ENCODE measurements at places on chromosomes 6 and 20.

DNA sequence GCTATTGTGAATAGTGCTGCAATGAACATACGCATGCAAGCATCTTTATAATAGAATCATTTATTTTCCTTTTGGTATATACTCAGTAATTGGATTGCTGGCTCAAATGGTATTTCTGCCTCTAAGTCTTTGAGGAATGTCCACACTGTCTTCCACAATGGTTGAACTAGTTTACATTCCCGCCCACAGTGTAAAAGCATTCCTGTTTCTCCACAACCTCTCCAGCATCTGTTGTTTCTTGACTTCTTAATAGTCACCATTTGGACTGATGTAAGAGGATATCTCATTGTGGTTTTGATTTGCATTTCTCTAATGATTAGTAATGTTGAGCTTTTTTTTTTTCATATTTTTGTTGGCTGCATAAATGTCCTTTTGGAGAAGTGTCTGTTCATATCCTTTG, 208.7 kb downstream of the PHF3 start:
- DNase-seq, result no peak

DNA sequence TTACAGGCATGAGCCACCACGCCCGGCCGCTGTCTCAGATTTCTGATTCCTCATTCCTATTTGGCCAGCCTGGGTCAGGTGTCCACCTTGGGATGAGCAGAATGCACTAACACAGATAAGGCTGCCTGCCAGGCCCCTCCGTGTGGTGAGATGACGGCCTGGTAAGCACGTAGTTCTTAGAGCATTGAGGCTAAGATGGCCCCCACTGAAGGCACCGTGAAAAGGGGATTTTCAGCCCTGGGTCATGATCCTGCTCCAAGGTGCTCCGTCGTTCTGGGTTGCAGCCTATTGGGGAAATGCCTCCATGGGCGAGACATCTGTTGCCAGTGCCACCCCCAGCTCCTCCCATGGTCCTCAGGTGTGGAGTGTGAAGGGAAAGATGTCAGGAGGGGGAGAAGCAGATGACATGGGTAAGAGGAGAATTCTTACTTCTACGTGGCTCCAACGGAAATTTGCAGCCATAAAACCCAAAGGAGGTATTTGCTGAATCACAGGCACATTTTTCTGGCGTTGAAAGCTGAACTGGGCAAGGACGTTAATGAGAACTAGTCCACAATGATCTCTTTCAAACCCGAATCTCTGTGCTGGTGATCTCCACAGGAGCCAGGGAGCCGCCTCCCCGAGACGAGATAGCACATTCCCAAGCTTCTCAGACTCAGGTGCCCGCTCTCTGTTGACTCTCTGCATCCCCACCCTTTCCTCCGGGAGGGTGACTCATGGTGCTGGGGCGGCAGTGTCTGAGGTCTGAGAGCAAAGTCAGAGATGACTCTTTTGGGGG, 34.0 kb upstream of the BMP6 start:
- no peak for DNase-seq

DNA sequence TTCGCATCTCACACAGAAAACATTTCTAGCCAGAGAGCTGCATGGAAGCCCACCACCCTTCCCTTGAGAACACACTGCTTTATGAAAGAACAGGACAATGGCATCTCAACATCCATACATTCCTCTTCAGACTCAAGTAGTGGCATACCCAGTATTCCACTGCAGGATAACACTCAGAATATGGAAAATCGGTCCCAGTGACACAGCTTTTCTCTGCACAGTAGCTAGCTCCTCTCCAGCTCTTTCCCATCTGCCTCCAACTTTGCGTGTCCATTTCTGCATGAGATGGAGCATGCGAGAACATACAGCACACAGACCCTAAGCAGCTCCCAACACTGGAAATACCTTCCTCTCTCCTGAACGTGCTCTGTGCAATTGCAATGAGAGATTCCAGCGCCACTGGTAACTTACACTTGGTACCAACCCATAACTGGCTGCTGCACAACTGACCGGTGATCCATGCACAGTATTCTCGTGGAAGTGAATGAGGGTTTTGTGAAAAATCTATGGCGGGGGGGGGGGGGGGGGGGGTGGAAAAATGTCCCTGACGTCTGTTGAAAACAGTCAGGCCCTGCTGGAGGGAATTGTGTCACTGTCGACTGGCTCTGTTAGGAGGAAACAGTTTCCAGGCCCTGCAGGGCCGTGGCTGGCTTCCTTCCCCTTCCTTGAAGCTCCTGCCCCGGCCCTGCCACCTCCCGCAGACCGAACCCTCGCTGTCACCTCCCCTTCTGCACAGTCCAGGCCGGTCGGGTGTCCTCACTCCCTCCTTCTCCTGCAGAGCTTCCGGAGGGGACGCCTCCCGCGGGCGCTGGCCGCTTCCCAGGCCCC, 265.9 kb upstream of the QKI start:
- DNase-seq, result no peak

- DNase-seq, result no peak
Measured at GRCh38 chr6:4910037-4910760, 93.6 kb downstream of the RPP40 start.

DNA sequence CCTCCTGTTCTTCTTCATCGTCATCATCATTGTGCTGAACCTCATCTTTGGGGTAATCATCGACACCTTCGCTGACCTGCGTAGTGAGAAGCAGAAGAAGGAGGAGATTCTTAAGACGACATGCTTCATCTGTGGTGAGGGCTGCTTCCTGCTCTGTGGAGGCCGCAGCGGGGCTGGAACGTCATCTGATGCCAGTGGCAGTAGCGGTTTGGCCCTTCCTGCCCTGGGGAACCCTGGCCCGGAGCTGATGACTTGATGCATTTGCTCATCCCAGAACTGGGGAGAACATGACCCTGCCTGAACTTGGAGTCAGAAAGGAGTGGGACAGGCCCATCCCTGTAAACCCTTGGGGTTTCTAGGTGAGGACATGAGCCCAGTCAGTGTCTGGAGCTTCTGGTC, 18.7 kb downstream of the UQCC2 start:
- no peak for DNase-seq

DNA sequence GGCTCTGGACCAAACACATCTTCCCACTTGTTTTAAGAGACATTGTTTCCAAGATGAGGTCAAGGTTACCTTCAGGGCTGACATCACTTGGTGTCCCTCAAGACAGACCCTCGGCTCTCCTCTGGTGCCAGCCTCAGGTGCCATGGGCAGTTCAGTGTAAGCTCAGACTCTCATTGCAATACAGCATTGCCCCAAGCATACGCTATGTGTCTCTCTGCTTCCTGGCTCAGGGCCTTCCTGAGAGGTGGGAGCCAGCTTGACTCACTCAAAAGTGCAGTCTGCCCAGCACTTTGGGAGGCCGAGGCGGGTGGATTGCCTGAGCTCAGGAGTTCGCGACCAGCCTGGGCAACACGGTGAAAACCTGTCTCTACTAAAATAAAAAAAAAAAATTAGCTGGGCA, 51.7 kb downstream of the SLC24A3 start:
- no peak for DNase-seq

- no peak for DNase-seq
Measured at GRCh38 chr20:50510706-50511542, 741 bp downstream of the PTPN1 start.

- no peak for DNase-seq
Measured at GRCh38 chr20:47360297-47361056, 4.0 kb upstream of the ZMYND8 start.

DNA sequence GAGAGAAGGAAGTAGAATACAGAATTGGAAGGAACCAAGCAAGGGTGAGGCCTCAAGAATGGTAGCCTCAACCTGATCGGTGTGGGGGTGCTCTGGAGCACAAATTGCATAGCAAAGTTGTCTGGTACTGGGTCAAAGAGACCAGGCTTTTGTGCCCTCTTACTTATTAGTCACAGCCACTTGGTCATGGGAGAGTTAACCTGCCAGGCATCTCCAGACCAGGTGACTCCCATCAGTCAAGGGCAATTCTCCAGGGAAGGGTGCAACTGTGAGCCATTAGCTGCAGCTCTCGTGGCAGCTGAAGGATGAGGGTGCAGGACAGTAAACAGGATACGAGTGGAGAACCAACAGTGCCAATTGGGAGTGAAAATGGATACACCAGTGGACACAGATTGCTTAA, 47.7 kb upstream of the PLCB4 start:
- no peak for DNase-seq

DNA sequence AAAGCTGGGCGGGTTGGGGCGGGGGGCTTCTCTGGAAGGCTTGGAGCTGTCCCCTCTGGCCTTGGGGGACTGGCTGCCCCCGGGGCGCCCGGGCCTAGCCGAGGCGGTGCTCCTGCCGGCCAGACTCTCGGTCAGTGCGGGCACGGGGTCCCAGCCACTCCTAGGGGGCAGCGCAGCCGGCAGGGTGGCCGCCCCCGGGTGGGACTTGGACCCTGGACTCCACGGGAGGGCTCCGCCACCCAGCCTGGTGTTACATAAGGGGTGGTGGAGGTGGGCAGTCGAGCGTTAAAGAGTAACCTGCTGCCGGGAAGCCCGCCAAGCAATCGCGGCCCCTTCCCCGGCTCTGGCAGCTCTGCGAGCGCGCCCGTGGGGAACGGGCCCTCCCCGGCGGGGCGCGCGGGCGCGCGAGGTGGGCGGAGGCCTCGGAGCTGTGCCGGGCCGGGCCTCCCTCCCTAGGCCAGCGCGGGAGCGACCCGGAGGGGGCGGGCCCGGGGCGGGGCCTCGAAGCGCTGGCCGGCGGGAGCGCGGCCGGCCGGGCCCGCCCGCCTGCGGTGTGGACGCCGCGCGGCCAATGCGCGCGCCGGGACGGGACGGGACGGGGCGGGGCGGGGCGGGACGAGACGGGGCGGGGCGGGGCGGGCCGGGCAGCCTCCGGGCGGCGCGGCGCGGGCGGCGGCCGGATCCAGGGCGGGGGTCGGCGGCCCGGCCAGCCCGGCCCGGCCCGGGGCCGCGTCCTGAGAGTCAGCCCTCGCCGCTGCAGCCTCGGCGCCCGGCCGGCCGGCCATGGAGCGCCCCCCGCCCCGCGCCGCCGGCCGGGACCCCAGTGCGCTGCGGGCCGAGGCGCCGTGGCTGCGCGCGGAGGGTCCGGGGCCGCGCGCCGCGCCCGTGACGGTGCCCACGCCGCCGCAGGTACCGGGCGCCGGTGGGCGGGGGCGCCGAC, at the start of gene SLC2A4RG:
Gene SLC2A4RG, plus strand, starts transcription at position 647 of the 940 bp plus-strand sequence. Its CDS starts 137 bp downstream, at position 784.
- DNase-seq, result no peak

- no peak for DNase-seq
Measured at GRCh38 chr6:37311741-37312473, 41.9 kb upstream of the RNF8 start.

- DNase-seq, result no peak
Measured at GRCh38 chr6:44737829-44738528, 350.5 kb downstream of the CDC5L start.

- DNase-seq, result no peak
Measured at GRCh38 chr6:148803979-148804378, 57.1 kb downstream of the UST start.

DNA sequence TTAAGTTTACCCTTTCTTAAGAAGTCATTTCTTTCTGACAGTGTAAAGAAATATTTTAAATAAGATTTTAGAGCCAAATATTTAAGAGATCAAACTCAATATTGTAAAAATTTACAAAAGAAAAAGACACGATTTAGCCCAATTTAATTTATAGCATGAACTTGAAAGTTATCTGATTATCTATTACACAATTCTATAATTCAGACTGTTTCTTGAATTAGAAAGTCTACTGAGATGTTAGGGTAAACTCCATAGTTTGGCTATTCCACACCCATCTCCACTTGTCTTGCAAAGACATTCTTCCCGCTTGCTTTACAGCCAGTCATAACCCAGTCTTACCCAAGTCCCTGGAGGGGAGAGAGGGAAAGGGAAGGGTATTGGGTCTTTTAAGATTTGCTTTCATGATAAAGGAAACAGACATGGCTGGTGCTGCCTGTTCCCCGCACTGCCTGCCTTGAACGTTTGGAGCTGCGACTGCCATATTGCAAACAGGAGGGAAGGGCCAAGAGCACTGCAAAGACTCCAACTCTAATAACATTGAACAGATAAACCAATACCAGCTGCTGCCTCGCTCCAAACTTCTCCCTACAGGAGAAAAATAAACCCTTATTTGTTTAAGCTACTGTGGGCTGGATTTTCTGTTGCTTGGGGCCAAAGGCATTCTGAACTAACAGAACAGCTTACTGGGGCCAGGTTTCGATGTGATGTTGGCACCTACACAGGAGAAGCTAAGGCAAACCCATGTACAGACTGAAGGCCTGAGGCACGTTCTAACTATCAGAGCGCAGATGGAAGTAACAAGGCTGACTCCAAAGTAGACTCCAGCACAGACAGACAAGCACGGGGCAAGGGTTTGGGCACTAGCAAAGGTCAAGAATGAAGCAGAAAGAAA, 552.3 kb upstream of the JARID2 start:
- no peak for DNase-seq

DNA sequence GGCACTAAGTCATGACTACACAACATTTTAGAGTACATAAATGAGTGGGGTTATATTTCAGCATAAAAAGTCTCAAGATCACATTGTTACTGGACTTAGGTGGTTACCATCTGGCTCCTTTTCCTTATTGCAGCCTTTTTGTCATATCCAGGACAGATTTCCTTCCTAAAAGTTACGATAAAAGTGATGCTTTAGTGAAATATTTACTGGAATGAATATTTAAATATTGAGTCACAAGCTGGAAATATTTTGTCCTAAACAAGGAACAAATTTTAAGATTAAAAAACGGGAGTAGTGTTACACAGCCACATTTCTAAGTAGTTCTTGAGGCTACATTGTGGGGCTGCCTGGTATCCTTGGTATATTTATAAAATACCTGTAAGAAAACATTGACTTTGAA, 52.2 kb downstream of the CDC40 start:
- no peak for DNase-seq

- DNase-seq, result no peak
Measured at GRCh38 chr6:166400181-166400580, 17.4 kb upstream of the MPC1 start.

GRCh38 chr6:116247285-116247684, 6.6 kb downstream of the TSPYL4 start:
- DNase-seq, result no peak

- no peak for DNase-seq
Measured at GRCh38 chr6:115947966-115948541, 112.6 kb downstream of the FRK start.

DNA sequence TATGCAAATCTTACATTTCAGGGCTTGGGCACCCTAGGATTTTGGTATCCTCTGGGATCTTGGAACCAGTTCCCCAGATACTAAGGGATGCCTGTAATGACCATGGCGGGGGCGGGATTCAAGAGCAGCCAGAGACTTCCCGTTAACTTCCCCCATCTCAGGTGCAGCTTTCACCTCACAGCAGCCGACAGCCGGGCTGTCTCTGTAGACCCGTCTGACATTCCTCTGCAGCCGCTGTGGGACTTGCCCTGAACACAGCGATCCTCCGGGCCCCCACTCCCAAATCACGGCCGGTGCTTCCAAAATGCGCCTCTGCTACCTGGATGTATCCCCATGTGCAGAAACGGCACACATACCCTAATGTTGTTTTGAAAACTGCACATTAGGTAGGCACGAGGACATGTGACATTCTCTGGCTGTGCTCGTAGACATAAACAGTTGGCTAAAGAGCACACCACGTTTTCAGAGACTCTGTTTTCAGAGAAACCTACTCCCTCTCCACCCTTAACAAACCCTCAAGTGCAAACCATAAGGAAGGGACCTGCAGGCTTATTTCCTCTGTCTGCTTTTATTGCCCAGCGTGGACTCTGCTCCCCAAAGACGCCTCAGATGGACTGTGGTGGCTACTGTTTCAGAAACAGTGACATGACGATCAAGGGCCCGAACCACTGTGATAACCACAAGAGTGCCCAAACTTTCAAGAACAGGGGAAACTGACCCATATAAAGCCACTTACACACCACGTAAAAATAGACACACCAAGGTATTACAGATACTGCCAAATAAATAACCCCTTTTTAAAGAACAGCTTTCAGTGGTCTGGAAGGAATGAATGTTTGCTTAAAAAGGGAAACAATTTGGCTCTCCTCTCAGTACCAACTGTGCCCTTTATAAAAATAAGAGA, 72.9 kb upstream of the FOXC1 start:
- DNase-seq, result no peak

- no peak for DNase-seq
Measured at GRCh38 chr6:115896538-115897129, 164.1 kb downstream of the FRK start.

Measured in activated naive CD4-positive, alpha-beta T cell (primary cell).